GM23338 (cell line): ENCODE measurements at places on chromosomes 16 and 17.

GRCh38 chr17:80938556-80938955 lies 53.1 kb upstream of the CHMP6 start:
- no peak for DNase-seq

DNA sequence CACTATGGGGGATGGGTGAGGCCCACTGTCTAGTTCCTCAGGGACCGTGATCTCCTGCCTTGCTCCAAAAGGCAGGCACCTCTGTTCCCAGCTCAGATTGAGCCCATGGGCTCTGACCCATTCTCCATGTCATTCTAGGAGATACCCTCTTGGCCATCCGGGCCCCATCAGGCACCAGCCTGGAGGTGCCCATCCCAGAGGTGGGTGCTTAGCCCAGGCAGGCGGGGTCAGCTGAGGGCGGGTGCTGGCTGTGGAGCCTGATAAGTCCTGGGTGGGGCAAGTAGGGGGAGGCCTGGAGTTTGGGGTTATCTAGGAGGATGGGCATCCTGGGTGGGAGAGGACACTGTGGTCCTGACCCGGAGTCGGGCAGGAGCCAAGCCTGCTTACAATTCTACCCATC lies 2.3 kb downstream of the E2F4 start:
- no peak for DNase-seq

DNA sequence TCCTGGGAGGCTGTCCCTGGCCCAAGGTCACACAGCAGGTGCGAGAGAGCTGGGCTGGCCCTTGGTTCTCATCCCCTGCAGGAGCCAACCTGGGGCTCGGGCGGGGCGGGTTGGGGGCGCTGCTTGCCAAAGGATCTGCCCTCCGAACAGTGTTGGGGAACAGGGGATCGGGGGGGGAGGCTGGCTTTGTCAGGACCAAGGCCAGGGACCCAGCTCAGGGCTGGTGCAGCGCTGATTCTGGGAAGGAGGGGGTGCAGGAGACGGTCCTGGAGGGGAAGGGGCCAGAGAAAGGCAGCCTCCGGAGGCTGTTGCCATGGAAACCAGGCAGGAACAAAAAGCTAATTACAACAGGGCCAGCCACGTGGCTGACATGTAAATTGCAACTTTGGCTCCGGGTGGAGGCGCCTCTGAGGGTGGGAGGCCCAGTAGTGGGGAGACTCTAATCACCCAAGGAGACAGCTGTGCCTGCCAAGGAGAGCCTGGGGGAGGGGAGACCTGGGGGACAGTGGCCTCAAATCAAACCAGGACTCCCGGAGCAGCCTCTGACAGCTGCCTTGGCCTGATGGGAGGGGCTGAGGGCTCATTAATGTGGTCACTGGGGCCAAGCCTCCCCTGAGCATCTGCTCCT lies 1.3 kb downstream of the TUBB3 start:
- DNase-seq, result peak; percentile 94

DNA sequence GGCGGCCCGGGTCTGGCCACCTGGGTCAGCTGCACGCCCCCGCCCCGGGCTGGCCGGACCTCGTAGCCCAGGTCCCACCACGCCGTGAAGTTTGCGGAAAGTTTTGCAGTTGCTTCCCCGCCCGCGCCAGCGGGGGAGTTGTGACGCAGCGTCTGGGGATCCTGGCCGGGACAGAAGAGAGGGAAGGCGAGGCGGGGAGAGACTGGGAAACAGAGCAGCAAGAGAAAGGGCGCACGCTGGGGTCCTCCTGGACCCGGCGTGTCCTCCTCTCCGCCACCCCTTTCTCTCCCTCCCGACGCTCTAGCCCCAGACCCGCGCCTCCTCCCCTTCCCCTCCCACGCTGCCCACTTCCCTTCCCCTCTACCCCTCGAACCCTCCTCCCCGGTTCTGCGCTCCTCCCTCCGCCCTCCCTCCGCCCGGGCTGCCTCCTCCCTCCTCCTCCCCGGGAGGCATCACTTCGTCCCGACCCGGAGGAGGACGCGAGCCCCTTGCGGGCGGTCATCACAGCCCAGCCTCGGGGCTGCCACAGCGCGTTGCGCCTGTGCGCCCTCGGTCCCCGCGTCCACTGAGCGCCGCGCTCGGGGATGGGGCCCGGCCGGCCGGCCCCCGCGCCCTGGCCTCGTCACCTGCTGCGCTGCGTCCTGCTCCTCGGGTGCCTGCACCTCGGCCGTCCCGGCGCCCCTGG lies at the start of gene MRC2:
TSS of gene MRC2 (plus strand) at position 452 of the 685 bp plus-strand sequence. CDS start at position 585, 133 bp downstream.
- DNase-seq, result peak; percentile 89

DNA sequence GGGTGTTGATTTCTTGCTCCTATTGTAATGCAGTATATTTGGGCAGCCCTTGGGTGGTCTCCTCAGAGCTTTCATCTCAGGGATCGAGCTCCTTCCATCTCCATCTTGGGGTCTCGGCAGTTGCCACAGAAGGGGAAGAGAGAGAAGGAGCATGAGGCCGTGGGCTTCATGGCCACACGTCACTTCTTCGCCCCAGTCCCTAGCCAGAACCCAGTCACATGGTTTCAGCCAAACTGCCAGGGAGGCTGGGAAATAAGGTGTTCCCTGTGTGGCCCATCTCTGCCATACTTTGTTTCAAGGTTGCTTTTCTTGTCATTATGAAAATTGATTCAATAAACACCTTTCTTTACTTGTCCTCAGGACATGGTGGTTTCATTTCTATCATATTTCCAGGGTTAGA lies 68.4 kb upstream of the NKD1 start:
- DNase-seq, result no peak

- DNase-seq, result no peak
Measured at GRCh38 chr17:44124118-44124438, 637 bp upstream of the HDAC5 start.

DNA sequence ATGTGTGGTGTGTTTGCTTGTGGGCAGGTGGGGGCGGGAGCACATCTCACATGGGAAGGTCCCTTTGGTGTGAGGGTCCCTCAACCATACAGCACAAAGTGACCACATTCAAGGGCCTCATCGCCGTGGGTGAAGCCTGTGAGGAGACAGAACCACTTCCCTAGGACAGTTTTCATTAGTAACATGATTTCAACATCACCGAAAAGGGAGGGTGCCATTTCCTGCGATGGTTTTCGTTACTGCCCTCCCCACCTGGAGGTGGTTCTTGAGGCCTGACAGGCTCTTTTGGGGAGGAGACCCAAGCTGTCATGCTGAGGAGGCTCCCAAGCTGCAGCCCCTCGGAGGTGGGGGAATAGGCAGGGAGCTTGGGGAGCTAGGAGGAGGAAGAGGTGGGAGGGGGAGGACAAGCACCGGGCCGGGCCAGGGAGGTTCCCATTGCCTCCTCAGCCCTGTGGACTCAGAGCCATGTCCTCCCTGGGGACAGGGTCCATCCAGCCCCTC lies 9.5 kb downstream of the CD300LB start:
- DNase-seq, result no peak

DNA sequence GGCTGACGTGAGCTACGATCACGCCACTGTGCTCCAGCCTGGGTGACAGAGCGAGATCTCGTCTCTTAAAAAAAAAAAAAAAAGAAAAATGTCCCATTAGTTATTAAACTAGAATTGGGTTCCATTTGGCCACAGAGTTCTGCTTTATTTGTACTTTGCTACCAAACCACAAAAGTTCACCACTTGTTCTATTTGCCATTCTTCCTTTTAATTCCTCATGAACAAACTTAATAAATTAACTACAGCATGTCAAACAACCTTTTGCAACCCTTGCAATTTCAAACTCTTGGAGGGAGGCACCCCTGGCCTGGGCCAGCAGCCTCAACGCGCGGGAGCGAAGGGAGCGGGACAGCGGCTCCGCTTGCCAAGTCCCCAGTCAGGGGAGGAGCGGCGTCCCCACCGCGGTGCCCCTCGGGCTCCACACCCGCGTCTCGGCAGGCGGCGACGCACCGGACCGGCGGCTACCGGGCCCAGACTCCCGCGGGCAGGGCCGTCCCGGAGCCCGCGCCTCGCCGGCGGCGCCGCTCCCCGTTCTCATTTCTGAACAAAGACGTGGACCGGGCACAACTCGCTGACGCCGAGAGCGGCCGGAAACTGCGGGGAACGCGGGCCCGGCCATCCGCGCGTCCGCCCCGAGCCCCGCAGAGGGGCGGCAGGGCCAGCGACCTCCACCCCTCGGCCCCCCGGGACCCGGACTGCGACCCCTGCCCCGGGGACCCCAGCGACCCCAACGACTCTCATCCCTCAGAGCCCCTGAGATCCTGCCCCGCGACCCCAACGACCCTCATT lies 775 bp downstream of the CYTH1 start:
- DNase-seq, result peak; percentile 62

DNA sequence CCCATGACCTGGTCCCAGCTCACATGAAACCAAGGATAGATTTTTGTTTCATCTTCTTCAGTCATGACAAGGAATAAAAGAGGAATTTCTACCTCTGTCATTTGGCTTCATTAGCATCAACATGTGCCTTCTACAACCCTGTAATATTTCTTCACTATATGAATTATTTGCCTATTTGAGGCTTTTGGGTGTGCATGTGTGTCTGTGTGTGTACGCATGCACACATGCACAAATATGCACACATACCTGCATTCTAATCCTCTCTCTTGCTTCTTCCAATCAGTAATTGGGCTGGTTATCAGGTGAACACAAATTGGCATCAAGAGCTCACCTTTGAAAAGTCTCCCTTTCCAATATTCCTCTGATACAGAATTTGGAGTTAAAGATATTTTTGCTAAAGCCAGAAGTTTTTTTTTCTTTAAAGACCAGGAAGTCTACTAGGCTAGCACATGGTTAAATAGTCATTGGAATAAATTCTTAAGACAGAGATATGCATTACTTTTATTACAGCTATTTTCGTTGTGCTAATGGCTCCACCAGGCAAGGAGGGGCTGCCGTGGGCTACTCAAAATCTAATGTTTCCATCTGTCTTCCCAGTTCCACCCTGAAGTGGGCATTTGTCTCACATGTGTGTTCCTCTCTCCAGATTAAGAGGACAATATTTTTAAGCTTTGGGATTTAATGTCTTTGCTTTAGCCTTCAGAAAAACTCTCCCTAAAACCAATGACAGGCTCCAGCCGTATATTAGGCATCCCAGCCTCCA lies 547.2 kb upstream of the CDH5 start:
- DNase-seq, result no peak

- DNase-seq, result no peak
Measured at GRCh38 chr16:73067671-73068540, 20.0 kb upstream of the ZFHX3 start.

GRCh38 chr17:42975265-42975664 lies 4.6 kb downstream of the PTGES3L start:
- no peak for DNase-seq

DNA sequence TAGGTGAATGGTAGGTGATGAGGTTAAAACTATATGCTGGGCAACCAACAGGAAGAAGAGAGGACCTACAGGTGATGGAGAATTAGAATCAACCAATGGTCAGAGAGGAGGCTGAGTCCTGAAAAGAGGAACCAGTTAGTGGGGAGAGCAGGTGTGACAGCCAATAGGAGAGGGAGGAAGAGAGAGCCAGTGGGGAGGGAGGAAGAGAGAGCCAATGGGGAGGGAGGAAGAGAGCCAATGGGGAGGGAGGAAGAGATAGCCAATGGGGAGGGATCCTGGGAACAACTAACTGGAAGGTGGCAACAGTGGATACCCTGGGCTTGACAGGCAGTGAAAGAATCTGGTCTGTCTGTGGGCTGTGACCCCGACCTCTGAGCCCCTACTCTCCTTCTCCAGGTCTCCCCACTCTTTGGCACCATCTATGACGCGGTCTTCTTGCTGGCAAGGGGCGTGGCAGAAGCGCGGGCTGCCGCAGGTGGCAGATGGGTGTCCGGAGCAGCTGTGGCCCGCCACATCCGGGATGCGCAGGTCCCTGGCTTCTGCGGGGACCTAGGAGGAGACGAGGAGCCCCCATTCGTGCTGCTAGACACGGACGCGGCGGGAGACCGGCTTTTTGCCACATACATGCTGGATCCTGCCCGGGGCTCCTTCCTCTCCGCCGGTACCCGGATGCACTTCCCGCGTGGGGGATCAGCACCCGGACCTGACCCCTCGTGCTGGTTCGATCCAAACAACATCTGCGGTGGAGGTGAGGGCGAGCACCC lies 3.7 kb downstream of the GUCY2D start:
- peak; percentile 46 for DNase-seq

GRCh38 chr17:27475981-27476895 lies 20.0 kb downstream of the KSR1 start:
- no peak for DNase-seq

DNA sequence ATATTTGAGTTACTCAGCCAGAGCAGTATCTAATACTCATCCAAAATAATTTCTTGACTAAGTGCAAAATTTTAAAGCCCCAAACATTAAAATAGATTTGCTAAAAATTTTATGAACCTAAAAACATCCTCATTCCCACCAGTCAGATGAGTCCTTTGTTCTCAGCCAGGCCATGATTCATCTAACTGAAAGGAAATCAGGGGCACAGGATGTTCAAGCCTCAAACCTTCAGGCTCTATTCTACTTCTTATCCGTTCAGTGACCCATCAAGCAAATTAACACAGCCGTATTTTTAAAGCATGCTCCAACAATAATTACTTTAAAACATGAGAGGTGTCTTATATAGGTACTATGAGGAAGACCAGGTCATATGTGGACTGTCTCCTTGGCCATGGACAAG lies 176.5 kb upstream of the MON1B start:
- DNase-seq, result no peak

- no peak for DNase-seq
Measured at GRCh38 chr17:27575096-27575911, 55.7 kb upstream of the LGALS9 start.
